ENCODE measurements at places on chromosomes 1 and 21.
A peak's percentile ranks its signal among the peaks of the same experiment; 100 is the strongest.

- no peak for DNase-seq
Observed at GRCh38 chr21:27104846-27105431, 138.1 kb upstream of the ADAMTS5 start.

DNA sequence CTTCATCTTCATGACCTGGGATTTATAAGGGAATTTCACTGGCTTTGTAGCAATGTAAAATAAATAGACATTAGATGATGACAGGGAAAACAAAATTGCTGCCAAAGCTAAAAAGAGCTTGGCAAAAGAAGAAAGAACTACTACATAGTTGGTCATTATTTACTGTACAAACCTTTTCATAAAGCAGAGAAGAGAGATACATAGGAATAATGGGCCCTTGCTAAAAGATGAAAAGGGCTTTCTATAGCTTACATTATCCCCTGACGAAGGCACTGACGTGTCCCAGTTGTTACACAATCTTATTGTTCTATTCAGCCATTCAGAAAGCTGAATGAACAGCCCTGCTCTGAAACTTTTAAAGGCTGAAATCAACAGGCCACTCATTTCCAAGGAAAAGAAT is 57.1 kb downstream of the ZC3H11B start:
- no peak for DNase-seq

DNA sequence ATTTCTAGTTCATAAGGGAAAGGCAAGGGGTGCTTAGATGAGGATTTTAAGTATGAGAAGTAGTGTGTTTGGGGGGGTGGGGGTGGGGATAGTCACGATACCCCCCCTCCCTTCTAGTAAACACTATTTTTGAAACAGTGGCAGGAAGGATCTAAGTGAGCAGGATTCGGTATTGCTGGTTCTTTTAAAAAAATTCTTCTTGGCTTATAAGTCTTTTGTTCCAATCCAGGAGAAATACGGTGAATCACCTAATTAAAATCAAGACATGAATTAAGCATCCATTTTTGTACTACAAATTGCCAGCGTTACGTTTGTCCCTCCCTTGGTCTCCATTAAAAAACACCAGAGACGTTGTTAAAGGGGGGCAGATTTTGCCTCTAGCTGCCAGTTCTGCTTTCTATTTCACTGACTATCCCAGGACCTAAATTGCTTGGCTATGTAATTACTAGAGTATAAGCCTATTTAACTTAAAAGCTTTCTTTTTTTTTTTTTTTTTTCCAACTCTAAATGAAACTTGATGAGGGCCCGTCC is 911 bp downstream of the LMO4 start:
- no peak for DNase-seq

GRCh38 chr1:153698020-153698922 is 19.8 kb downstream of the NPR1 start:
- DNase-seq, result no peak

- no peak for DNase-seq
Observed at GRCh38 chr1:22835636-22836319, 125.1 kb downstream of the EPHB2 start.

DNA sequence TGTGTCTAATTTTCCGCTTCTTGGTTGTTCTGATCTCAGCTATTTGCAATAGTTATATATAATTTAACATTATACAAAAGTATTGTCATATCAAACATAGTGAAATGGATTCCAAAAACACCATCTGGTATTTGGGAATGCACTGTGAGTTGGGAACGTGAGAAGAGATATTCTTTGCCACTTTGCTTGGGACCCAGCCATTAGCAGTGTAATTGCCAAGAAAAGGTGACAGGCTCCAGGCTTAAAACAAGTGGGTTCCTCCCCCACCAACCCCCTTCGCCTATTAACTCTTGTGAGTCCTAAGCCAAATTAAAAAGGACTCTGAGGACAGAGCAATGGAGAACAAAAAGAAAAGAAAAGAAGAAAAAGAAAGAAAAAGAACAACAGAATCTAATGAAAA is 186.7 kb upstream of the NFIA start:
- no peak for DNase-seq

DNA sequence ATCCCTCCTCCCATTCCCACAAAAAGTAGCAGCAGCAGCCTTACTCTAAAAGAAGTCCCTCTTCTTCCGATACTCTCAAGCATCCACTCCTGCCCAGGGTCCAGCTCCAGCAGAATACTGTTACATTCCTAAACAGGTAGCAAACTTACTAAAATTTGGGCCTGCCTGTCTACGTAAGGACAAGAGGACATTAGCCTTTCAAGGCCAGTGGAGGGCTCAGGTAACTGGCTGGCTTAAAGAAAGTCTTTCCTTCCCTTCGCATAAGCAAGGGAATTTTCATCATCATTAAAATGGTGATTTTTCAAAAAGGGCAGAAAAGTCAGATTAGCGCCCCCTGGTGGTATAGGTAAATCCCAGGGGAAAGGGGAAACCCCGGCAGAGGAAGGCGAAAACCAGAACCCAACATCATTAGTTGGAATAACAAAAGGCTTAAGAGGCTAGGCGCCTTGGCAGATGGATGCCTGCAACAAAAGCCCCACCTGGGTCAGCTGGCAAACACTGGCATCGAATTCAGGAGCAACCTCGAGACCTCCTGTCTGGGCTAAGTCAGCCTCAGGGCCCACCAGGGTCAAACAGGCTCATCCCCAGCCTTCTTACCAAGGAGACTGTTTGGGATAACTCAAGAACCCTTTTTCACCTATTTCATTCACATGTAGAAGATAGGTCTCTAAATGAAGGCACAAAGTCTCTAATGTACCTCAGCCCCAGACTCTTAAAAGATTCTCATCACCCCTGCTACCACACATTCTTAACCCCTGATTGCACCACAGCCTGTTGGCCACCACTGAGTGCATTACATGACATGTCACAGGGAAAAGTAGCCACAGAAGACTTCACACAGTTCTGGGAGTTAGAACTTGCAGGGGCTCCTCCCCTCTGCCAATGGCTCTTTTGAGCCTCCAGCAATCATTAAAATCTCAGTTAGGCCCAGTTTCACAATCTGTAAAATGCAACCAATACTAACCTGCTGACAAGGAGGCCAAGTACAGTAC is 36.7 kb downstream of the ERI3 start:
- peak; percentile 10 for DNase-seq

DNA sequence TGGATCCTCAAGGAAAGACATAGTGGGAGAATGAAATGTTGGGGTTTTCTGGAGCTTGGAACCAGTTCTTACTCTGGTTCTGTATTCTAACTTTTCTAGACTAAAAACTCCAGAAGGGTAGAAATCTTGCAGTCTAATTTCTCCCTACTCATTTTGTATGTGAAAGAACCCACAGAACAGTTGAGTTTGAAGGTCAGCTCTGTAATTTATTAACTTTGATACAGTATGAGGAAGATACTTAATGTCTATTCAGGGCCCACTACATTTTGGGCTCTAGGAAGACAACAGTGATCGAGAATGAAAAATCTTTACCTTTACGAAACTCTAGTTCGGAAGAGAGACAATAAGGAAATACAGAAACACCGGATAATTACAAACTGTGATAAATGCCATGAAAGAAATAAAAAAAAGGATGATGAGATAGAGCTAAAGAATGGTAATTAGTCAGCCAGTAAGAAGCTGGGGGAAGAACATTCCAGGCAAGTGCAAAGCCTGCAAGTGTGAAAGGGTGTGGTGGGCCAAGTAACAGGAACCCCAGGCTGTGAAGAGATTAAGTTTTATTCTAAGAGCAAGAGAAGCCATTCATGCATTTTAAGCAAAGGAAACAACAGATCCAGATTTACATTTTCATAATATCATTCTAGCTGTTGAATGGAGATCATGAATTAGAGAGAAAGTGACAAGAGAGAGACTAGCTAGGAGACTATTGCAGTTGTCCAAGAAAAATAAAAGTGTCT is 159.9 kb upstream of the HMCN1 start:
- no peak for DNase-seq

GRCh38 chr1:230125640-230126528 is 58.8 kb downstream of the GALNT2 start:
- DNase-seq, result no peak

DNA sequence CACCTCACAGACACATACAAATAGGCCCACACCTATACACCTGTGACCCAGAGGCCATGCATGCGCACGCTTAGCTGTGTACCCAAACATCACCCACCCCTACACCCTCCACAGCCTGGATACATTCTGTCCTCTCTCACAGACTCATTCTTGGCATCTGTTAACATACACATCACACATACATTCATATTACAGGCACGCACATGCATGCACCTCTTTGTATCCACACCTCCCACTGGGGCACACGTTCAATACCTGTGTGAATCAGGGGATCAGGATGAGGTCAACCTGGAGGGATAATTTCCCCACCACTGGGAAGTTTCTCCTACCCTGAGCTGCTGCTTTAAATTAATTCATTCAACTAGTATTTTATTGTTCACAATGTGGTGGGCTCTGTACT is 35.6 kb upstream of the EPB41 start:
- DNase-seq, result no peak

- no peak for DNase-seq
Observed at GRCh38 chr1:203573730-203574129, 52.9 kb upstream of the ATP2B4 start.

DNA sequence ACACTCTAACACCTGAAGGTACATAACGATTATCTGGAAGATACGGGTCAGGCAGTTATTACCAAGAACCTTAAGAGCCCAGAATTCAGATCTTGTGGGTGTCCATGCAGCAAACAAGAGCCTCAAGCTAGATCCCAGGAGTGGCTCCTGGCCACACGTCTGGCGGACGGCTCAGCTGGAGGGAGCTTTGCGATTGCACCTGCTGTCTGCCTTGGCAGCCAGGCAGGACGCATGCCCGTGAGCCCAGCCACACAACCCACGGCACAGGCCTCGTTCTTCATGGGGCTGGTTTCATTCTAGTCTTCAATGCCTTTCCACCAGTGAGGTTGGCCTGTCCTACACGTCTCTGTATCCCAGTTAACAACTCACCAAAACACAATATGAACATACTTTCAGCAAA is 5.7 kb downstream of the CCNL2 start:
- DNase-seq, result no peak

- no peak for DNase-seq
Observed at GRCh38 chr1:62429581-62429980, 7.3 kb upstream of the USP1 start.

GRCh38 chr1:46615735-46616134 is 876 bp downstream of the MOB3C start:
- DNase-seq, result no peak

DNA sequence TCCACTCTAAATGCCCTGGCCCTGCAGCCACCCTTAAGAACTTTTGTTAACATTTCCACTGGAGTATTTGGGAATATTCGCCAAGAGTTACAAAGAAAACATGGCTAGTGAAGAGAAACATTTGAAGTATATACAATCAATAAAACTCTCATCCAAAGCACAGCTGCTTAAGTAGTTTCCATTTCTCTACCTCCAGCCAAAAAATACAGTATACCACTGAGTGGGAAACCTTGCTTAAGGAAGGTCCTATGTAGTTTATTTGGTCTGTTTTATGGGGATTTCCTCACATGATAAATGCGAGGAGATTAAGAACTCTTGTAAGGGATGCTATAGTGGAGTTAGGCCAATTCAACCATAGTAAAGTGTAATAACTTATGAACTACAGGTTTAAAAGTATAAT is 382.5 kb downstream of the NEGR1 start:
- DNase-seq, result no peak

- no peak for DNase-seq
Observed at GRCh38 chr1:156487862-156488261, 12.7 kb downstream of the MEF2D start.

- DNase-seq, result no peak
Observed at GRCh38 chr1:8427986-8428385, 110.1 kb downstream of the SLC45A1 start.

DNA sequence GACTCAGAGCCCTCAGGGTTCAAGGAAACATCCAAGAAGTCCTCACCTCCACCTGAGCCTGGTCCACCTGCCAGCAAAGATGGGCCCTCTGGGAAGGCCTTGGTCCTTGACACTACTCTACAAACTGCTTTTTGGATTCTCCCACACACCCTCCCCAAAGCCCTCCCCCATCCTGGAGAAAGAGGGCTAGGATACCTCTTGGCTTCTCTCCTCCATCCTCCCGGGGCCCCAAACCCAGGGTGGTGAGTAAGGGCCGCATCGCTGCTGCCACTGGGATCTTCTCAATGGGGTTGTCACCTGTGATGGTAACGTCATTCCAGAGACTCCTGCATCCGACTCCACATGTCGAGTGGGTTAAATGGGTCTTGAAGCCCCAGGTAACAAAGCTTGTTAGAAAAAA is 26.6 kb downstream of the MATN1 start:
- DNase-seq, result no peak

DNA sequence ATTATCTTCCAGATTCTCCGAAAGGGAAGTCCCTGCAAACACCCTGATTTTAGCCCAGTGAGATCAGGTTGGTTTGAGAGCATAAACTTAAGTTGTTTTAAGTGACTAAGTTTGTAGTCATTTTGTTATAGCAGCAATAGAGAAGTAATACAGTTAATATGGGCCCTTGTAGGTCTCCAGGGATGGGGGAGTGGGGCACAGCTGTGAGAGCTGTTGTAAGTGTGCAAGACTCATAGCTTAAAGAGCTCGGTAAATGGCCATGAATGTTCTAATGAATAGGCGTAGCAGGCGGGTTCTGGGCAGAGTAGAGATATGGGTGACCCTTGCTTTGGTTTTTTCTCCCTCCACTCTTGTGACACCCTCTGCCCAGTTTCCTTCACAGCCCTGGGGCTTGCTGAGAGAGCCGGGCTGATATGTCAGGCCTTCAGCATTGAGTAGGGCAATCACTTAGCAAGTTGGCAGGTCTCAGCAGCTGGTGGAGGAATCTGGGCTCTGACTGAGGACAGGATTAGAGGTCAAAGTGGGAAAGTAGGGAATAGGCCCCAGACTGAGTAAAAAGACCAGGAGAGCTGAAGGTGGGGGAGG is 16.0 kb upstream of the ID3 start:
- DNase-seq, result no peak

DNA sequence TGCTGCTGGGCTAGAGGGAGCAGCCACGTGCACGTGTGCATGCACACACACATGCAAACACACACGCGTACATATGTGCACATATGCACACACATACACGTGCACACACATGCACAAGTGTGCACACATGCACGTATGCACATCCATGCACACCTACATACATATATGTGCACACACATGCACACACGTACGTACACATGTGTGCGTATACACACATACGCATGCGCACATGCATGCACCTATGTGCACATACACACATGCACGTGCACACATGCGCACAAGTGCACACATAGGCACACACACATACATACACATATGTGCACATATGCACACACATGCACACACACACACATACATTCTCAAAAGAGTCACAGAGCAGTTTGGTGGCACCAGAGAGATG is 85.9 kb upstream of the SLC25A33 start:
- no peak for DNase-seq

DNA sequence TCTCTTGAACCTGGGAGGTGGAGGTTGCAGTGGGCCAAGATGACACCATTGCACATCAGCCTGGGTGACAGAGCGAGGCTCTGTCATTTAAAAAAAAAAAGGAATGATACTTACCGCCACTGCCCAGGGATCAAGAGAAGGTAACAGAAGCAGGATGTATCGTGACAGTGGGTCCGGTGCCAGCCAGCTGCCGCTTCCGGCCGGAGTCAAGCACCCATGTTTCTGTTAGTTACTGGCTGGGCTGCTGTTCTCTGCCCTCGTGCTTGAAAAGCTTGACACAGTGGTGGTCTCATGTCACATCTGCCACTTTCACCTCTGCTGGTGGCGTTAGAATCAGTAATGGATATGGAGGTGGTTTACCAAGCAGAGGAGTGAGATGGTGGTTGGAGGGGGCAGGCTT is 21.0 kb downstream of the IFNGR2 start:
- no peak for DNase-seq

GRCh38 chr1:89633800-89634625 is 1.1 kb downstream of the LRRC8C start:
- no peak for DNase-seq

Measured in T follicular helper cell (primary cell).